ENCODE measurements at places on chromosomes 1 and 21.

GRCh38 chr1:243325305-243325890 is 69.6 kb downstream of the SDCCAG8 start:
- DNase-seq, result peak; percentile 62

DNA sequence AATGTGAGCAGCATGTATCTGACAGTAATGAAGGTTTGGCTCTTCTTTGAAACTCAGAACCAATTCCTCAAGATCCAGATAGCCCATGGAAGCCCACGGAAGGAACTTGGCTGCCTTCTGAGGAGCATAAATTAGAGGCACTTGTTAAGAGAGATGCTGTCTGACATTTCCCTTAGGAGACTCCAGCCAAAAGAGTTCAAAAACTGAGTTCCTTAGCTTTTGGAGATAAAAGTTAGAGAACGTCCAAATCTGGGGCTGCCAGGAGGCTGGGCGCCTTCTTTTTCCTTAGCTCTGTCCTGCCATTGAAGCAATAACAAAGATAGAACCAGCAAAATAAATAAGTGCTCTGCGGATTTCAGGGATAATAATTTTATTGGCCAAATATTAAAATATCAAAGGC is 439.6 kb upstream of the USP24 start:
- DNase-seq, result no peak

GRCh38 chr1:116997066-116997465 is 4.5 kb upstream of the CD101 start:
- DNase-seq, result no peak

DNA sequence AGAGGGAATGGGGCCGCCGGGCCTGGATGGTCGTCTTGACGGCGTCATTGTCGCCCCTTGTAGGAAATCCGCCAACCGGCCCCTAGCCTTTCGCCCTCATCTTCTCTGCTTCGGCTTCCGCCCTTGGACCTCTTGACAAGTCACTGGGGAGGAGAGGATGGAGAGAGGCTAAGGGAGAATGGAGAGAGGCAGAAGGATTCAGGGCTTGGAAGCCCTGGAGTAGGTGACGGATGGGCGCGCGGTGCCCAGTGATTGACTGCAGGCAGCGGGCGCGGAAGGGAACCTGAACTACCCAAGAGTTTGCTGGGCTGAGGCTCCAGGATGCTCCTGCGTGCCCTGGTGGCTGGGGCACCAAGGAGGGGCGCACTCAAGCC is 651 bp downstream of the PDE4B start:
- no peak for DNase-seq

DNA sequence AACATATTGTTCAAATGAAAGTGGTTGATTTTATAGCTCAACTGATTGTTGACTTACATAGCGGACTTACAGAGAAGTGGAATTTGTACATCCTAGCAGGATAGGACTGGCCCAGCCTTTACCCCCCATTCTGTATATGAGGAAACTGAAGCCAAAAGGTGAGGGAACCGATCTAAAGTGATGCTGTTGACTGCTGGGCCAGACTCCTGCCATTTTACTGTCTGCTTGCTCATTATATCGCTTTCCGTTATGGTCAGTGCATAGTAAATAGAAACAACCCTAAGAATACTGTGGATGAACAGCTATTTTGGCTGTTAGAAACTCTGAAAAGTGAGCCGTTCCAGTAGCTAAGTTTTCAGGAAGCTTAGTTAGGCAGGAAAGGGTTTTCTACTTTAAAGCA is 31.9 kb downstream of the PRDM2 start:
- no peak for DNase-seq

GRCh38 chr21:30240661-30241060 is 24.8 kb upstream of the CLDN8 start:
- no peak for DNase-seq

- no peak for DNase-seq
These were observed 26.5 kb upstream of the PLXNA2 start for GRCh38 chr1:208270651-208271141.

All from AML-193 (cell line).